HL-60 (cell line): ENCODE measurements at places on chromosomes 6 and 20.
A peak's percentile ranks its signal among the peaks of the same experiment; 100 is the strongest.

DNA sequence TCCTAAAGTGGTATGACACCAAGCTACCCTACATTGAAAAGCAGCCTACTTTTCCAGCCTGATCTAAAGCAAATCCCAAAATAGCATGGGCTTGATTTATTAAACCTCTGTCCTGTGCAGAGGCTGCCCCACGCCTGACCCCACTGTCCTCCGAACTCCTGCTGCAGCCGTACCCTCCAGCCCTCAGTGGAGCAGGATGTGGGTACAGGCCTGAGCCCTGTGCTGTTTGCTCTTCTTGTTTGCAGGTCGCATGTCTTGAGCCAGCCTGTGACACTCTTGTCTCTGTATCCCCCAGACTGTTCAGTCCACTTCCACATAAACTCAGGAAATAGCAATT is 61.2 kb downstream of the RPP40 start:
- no peak for DNase-seq

- DNase-seq = no peak
Measured at GRCh38 chr6:38805692-38806091, 90.6 kb downstream of the DNAH8 start.

DNA sequence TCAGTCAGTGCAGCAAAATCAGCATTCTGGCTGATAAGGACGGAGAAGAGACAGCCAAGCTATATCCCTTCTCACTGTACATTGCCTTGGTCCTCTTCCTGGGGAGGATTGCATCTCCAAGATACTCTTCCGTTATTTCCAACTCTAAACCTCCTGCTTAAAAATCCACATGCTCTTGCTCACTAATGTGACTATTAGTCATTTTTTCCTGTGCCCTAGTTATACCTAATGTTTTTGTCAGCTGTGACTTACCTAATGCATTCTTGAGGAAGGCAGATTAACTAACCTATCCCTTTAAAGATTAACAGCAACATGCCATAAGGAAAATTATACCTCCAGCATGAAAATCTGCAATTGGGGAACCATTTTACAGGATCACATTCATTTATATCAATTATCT is 317.6 kb downstream of the BTBD9 start:
- no peak for DNase-seq

DNA sequence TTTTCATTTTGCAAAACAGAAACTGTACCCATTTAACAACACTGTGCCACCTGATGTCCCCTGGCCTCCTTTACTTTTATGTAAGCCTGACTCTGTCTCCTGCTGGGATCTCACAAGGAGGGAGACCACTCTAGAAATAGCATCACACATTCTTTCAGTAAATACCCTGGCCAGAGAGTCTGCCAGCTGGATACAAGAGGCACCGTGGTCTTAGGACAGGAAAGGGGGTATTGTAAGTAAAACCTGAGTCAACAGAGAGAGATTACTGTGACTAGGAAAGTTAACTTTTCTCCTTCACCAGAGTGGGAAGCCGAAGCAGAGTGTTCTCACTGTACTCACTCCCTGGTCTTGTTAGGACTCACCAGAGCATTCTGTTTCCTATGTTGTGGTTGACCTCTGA is 27.8 kb downstream of the CMTR1 start:
- no peak for DNase-seq

GRCh38 chr6:104187616-104188015 is 672.1 kb downstream of the HACE1 start:
- no peak for DNase-seq

DNA sequence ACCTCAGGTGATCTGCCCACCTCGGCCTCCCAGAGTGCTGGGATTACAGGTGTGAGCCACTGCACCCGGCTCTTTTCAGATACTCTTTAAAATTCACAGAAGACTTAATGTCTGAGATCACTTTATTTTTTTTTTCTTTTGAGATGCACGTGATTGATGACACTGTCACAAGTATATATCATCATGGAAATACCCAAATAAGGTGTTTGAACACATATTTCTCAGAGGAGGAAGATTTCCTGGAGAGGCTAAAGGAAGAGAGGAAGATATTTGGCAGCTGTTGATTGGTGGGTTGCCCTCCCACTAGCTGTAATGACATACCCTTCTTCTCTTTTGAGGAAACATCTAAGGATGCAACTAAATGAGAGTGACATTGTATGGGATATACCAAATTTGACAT is 225.9 kb upstream of the CITED2 start:
- DNase-seq = no peak

GRCh38 chr20:41180599-41181333 is 43.4 kb downstream of the PLCG1 start:
- DNase-seq = no peak

DNA sequence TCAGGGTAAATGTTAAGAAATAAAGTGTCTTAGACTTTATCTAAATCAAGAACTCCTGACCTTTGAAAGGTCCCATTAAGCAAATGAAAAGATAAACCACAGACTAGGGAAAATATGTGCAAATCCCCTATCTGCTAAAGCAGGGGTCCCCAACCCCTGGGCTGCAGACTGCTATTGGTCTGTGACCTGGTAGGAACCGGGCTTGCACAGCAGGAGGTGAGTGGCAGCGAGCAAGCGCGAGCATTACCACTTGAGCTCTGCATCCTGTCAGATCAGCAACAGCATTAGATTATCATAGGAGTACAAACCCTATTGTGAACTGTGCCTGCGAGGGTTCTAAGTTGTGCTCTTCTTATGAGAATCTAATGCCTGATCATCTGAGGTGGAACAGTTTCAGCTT is 42.4 kb downstream of the LCA5 start:
- DNase-seq = no peak

GRCh38 chr6:40922281-40922680 is 116.7 kb downstream of the UNC5CL start:
- DNase-seq = no peak

DNA sequence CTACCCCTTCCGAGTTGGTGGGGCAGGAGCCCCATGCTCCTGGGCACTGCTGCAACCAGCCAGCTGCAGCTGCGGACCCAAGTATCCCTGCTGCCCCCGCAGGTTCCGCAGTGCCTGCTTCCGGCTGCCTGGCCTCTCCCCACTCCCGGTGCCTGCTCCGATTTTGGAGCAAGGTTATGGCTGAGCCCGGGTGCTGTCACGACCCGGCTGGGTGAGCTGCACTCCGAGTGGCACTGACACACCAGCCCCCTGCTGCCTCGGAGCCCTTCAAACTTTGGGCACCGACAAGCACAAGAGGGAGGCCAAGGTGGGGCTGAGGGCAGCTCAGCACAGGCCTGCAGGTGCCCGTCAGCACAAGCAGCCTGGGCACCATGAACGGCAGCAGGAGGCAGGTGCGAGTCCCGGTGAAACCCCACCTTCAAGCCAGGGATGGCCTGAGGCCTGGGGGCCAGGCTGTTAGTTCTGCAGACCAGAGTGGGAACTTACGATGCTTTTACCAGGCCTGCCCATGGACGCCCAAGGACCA is 25.9 kb upstream of the HACE1 start:
- no peak for DNase-seq

- DNase-seq = no peak
Measured at GRCh38 chr6:170270984-170271593, 19.8 kb downstream of the DLL1 start.

DNA sequence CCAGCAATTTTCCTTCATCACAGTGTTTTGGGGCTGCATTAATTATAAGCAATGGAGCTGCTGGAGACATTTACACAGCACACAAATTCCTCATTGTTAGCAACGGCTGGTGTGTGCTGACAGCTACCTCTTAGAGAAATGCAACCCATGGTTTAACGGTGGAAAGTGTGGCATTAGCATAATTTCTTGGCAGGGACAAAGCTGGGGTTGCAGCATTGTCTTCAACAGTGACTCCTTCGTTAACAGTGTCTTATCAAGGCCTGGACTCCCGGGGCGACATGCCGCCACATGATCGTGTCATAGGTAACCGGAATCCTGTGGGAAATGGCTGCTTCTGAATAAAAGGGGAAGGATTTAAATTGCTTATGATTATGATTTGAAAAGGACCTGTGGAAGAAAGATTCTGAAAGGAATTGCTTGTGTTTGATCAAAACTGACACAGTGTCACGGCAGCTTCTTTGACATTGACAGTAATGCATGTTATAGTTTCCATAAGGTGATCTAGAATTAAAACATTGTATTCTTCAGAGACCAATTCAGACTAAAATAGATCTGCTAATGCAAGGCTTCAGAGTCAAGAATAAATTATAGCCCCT is 128.0 kb downstream of the UST start:
- DNase-seq = no peak

DNA sequence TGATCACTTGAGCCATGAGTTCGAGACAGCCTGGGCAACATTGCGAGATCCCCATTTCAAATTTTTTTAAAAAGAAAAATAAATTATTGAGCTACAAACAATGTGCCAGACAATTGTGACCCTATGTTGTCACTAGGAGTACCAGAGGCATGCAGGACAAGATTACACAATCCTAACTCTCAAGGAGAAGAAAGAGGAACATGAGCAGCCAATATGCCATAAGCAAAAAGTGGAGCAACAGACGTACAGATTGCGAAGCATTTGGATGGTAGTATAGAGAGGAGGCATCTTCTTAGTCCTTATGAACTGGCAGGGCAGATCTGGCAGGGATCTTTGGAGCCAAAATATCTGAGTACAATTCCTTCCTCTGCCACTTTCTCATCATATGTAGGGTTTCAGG is 156.4 kb downstream of the OR2B2 start:
- DNase-seq = peak; percentile 79
